ENCODE measurements at places on chromosomes 7 and 10.

DNA sequence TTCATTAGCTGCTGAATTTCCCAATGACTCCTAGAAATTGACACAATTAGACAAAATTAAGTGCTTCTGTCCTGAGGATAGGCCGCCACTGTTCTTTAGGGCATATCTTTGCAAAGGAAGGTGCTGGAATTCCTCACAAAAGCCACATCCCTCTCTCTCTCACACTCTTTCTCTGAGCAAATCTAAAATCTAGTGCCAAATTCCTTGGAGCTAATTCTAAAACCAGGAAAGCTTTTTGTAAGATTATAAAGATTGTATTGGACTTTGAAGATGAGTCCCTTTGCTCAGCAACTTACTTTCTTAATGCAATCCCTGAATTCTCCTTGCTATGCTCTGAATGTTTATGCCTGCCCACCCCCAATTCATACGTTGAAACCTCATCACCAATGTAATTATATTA lies 288.9 kb downstream of the KCNMA1 start:
- DNase-seq, result no peak

- DNase-seq, result no peak
Observed at GRCh38 chr7:17580141-17580540, 281.7 kb downstream of the AHR start.

- no peak for DNase-seq
Observed at GRCh38 chr10:124385627-124386185, 33.0 kb downstream of the OAT start.

GRCh38 chr10:106405141-106405540 lies 759.4 kb downstream of the SORCS1 start:
- no peak for DNase-seq

- DNase-seq, result no peak
Observed at GRCh38 chr7:70460071-70460470, 671.9 kb upstream of the GALNT17 start.

DNA sequence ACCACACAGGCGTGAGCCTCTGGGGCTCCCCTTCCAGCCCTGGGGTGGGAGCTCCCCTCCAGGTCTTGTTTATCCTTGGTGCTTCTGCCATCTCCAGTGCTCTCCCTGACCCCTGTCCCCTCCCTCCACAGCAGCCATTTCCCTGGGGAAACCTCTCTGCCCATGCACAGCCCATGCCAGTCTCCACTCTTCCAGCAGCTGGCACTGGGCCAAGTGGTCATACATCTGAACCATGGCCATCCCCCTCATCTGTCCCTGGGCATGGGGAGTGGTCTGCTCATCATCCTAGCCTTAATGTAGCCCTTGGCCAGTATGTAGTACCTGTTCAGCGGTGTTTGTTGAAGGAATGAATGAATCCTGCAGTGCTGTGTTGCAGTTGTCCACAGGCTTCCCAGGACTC lies 172.4 kb upstream of the ZNF32 start:
- no peak for DNase-seq

DNA sequence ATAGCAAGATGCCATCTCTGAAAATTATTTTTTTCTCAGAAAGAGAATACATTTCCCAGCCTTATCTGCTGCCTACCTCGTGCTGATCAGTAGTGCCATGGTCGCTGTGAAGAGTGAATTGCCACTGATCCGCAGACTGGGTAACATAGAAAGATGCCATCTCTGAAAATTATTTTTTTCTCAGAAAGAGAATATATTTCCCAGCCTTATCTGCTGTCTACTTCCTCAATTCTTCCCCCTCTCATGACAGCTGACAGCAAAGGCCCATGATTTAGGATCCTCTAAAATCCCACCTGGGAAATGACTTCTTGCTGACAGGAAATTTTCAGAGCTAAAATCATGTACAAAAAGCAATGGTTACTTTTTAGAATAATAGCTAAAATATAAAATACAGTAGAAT lies 92.5 kb upstream of the AHR start:
- DNase-seq, result no peak

DNA sequence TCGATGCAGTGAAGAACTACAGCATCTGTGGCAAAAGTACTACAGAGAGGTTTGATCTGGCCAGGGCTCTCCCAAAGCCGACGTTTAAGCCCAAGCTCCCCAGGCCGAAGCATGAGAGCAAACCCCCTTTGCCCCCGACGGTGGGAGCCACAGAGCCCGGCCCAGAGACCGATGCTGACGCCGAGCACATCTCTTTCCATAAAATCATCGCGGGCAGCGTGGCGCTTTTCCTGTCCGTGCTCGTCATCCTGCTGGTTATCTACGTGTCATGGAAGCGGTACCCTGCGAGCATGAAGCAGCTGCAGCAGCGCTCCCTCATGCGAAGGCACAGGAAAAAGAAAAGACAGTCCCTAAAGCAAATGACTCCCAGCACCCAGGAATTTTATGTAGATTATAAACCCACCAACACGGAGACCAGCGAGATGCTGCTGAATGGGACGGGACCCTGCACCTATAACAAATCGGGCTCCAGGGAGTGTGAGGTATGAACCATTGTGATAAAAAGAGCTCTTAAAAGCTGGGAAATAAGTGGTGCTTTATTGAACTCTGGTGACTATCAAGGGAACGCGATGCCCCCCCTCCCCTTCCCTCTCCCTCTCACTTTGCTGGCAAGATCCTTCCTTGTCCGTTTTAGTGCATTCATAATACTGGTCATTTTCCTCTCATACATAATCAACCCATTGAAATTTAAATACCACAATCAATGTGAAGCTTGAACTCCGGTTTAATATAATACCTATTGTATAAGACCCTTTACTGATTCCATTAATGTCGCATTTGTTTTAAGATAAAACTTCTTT lies 2.3 kb downstream of the LRRTM3 start:
- DNase-seq, result no peak

DNA sequence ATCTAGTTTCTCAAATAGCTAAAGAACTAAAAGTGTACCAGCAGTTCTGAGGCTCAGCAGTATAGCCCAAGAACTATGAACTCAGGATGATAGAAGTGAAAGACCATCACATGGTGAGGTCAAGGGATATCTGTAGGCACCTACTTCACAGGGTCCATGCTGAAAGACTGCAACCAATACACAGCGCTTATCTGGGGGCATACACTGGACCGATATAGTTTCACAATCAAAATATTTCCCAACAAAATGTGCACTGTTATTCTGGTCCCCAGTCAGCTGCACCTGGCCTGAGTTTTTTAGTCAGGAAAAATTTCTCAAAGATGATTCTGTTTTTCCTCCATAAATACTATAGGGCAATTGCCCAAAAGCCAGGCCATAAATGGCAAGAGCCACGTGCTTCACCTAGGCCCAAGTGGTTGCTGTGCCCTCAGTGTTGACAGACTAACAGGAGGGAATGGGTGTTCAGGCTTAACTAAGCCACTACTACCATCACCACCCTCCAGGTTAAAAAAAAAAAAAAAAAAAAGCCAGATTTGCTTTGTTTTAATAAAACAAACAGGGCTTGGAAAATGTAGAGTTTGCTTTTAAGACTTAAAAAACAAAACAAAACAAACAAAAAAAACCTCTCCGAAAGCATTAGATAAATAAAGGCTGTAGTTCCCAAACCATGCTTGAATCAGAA lies 58.5 kb downstream of the OGDH start:
- DNase-seq, result no peak

DNA sequence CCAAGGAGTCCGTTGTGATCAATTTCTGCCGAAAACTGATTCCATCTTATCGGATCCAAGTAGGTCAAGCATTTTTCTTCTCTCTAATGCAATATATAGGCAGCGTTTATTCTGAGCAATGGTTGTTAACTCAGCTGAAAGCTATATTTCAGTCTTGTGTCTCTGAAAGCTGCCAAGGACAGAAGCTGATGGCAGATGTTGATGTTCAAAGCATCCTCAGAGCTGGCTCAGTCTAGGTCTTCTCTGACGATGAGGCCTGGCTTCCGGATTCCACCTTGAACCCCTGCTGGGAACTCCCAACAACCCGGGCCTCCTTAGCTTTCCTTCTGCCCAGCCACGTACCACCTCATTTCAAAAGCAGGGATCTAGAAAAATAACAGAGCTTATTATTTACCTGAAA lies 863.6 kb downstream of the NRG3 start:
- no peak for DNase-seq

- DNase-seq, result no peak
Observed at GRCh38 chr10:132662186-132662920, 123.6 kb downstream of the NKX6-2 start.

DNA sequence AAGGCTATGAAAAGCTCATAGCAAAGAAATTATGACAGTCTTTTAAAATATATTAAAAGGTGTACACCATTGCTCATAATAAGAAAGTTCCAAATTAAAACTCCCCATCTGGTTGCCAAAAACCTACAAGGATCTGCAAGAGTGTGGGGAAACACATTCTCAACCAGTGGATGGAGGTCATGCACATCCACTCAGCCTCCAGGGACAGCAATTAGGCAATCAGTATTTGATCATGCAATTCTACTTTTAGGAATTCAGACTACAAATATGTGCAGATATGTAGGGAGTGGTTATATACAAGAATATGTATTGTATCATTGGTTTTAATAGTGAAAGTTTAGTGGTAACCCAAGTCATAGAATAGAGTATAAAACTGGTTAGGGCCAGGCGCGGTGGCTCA lies 157.8 kb downstream of the FGFR2 start:
- DNase-seq, result no peak

GRCh38 chr7:106071356-106071998 lies 40.6 kb downstream of the SYPL1 start:
- DNase-seq, result no peak

DNA sequence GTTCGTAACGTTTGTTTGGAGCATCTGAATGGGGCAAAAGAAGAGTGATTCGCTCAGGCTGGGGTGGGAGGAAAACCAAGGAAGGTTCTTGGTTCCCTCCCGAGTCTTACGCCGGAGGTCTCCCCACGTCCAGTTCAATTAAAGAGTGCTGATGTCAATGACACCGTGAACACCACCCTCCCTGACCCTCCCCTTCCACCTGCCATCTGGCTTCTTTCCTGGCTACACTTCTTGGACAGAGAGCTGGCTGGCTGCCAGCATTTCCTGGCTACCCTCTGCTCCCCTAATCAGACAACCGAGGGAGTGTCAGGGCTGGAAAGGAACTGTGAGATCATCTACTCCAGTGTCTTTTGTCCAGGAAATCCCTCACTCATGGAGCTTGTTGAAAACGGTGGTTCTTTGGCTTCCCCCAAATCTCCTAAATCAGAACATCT lies 24.1 kb upstream of the FFAR4 start:
- no peak for DNase-seq

DNA sequence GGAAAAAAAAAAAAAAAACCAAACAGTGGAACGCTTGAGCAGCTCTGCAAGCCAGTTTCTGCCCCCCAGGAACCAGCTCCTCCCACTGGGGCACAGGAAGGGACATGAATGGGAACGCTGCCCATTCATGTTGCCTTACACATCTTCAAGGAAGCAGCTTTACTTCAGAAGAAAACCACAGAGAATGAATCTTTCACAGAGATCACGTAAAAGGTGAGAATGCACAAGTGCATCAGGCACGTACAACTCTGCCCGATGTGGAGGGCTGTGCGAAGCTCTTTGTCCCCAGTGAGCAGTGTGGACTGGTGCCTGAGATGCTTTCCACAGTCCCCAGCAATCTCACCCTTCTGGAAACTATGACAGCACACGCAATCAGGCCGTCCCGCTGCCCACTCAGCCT lies 106.2 kb downstream of the DLG5 start:
- DNase-seq, result no peak

DNA sequence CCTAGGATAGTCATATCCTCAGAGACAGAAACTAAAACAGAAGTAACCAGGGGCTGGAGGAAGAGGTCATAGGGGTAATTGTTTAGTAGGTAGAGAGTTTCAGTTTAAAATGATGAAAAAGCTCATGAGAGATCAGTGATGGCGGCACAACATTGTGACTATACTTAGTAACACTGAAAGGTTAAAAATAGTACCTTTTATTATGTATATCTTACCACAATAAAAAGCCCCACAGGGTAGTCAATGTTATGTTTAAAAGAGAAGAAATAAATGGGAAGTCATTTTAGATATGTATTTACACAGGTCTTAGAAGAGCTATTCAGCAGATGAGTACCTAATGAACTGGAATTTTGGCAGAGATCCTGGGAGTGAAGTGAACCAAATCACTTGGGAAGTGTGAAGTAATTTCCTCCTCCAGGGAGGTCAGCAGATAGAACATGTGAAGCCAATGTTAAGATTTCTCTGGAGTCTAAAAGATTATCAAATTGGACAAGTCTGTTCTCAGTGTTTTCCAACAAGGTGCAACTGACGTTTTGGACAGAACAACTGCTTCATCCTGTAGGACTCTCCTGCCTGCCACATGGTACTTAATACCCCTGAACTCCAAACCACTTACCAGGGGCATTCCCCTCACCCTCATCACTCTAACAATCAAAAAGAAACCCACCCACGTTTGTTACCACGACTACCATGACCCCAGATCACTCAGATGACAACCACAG lies 6.4 kb downstream of the CDCA7L start:
- DNase-seq, result no peak

DNA sequence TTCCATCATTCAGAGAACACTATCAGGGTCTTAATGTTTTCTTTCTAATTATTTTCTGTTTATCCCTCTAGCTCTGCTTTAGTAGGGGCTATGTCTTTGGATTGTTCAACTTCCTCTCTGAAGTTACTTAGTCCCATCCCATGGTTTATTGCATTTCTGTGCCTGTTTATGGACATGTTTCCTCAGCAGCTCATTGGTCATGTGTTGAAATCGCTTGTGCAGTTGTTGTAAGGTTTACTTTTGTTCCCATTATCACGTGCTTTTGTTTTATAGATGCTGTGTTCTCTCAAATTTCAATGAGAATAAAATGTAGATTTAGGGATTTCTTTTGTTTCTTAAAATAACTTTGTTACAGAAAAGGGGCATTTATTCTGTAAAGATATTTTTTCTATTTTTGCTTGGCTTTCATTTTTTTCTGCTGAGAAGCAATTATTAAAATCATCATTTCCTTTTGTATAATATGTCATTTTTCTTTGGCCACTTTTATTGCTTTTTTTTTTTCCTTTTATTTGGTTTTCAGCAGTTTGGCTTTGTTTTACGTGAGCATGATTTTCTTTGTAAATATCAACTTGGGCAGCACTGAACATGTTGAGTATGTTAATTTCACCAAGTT lies 110.9 kb downstream of the CCDC7 start:
- no peak for DNase-seq

GRCh38 chr7:158573310-158573709 lies 14.3 kb downstream of the PTPRN2 start:
- no peak for DNase-seq

DNA sequence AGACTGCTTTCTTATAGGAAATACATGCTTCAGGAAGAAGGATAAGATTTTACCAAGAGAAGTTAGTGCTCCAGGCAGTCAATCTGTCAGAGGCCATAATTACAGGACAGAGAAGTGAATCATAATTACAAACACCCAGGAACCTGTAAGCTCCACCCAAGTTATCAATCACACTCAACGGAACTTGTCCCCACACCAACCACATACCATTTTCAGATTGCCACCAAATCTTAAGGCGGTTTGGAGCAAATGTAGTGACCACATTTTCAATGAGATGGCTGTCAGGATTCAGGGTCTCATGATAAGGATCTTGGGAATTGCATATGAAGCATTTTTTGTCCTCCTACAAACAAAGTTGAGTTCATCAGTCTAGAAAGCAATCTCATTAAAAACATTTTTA lies 4.8 kb downstream of the LAMB1 start:
- no peak for DNase-seq

All from activated gamma-delta T cell (primary cell).